ENCODE measurements at places on chromosomes 11 and 22.

- no peak for DNase-seq
Observed at GRCh38 chr11:44004452-44005062, 43.2 kb upstream of the ACCSL start.

DNA sequence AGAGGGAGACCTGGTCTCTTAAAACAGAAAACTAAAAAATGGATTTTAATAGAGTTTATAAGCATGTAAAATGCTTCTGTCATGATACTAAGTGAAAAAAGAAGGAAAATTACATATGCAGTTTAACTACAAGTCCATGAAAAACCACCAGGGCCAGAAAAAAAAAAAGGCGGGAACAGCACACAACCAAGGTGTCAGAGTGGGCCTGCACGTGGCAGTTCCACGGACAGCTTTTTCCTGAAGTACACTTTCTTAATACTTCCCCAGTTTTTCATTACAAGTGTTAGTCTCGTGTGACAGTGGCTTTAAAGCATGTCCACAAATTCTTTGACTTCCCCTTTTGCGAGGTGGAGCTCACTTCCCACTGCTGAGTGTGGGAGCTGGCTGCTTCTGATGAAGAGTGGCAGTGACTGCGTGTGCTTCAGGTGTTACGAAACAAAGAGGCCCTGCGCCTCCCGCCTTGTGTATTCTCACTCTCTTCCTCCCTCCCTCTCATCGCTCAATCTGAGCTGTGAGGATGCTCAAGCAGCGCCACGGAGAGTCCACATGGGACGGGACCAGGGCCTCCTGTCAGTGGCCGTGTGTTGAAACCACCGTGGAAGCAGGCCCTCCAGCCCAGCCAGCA lies 16.4 kb downstream of the PPM1F start:
- DNase-seq = no peak

GRCh38 chr11:6992457-6993417 lies 27.4 kb downstream of the ZNF214 start:
- no peak for DNase-seq

DNA sequence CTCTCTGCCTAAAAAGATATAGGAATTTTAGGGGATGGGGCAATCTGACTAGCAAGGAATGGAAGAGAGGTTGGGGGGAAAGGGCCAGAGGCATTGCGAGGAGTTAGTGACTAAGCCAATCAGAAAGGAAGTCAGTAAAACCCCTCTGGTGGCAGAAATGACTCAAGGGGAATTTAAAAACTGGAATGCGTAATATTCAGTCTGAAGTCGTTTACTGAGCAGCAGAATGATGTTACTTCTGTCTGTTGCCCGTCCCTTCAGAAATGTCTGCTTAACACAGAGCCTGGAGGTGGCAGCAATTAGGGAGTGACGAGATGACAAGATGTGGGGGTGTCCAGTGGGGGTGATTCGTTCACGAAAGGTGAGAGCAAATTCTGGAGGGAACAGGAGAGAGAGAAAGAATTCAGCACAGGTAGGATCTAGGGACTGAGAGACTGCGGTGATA lies 107.7 kb upstream of the CLMP start:
- DNase-seq = peak; percentile 17

GRCh38 chr22:32076761-32077084 lies 33.7 kb downstream of the SLC5A1 start:
- DNase-seq = no peak

All from stimulated activated CD4-positive, alpha-beta T cell treated with anti-CD3 and anti-CD28 coated beads, Interleukin-2, amount 100 ng/mL, for 4 hours (primary cell).